ENCODE measurements at places on chromosomes 13 and 19.
A peak's percentile ranks its signal among the peaks of the same experiment; 100 is the strongest.

DNA sequence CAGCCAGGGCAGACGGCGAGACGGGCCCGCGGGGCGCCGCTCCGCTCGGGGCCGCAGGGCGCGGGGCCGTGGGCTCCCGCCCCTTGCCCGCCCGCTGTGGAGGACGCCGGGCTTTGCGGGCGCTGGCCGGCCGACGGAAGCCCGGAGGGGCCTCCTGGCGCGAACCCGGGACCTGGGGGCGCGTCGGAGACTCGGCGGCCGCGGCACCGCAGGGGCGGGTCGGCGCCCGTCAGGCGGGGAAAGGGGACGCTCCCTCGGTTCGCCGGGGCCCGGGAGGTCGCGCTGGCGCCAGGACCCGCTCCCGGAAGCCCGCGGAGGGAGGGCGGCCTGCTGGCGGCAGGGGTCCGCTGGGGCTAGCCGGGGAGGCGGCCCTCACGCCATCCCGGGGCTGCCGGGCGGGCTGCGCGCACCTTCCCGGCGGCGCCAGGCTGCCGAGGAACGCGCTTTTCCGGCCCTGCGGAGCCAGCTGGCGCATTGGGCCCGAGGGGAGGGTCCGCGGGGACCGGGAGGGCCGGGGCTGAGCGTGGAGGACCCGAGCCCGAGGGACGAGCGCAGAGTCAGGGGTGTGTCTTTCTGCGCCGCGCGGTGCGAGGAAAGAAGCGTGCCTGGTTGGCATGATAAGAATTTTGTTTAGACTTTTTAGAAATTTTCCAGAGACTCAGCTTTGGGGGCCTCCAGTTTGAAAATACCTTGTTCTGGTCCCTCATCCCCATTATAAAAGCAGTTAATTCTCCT, 511 bp downstream of the GARRE1 start:
- peak; percentile 28 for DNase-seq

DNA sequence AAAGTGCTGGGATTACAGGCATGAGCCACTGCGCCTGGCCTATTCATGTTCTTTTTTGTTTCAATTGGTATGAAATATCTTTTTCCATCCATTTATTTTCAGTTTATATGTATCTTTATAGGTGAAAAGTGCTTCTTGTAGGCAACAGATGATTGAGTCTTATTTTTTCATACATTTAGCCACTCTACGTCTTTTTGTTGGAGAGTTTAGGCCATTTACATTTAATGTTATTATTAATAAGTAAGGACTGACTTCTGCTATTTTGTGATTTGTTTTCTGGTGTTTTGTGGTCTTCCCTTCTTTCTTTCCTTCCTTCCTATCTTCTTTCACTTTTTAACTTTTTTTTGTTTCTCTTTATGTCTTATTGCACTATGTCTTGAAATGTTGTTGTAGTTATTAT, 16.7 kb upstream of the KBTBD7 start:
- DNase-seq: no peak

GRCh38 chr13:100512422-100512821, 76.2 kb downstream of the GGACT start:
- DNase-seq: no peak

DNA sequence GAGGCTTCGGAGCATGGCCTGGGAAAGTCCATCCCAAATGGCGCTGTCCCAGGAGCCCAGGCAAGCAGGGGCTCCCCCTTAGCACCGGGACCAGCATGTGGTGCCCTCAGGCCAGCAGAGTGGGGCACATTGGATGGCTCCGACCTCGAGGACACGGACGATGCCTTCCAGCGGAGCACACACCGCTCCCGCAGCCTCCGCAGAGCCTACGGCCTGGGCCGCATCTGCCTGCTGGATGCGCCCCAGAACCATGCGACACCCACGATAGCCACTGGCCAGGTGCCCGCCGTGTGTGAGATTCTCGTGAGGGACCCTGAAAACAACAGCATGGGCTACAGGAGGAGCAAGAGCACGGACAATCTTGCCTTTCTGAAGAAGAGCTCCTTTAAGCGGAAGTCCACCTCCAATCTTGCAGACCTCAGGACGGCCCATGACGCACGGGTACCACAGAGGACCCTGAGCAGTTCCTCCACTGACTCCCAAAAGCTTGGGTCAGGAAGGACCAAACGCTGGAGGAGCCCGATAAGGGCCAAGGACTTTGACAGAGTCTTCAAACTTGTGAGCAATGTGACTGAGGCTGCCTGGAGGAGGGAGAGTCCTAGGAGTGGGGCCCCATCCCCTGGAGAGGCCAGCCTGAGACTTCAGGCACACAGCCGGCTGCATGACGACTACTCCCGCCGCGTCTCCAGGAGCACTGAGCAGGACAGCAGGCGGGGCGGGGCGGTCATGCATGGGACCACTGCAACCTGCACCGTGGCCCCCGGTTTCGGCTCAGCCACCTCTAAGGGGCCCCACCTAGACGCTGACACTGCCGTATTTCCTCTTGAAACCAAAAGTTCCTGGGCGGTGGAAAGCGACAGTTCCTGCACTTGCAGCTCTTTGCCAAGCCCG, 63.1 kb downstream of the SPATA13 start:
- no peak for DNase-seq

DNA sequence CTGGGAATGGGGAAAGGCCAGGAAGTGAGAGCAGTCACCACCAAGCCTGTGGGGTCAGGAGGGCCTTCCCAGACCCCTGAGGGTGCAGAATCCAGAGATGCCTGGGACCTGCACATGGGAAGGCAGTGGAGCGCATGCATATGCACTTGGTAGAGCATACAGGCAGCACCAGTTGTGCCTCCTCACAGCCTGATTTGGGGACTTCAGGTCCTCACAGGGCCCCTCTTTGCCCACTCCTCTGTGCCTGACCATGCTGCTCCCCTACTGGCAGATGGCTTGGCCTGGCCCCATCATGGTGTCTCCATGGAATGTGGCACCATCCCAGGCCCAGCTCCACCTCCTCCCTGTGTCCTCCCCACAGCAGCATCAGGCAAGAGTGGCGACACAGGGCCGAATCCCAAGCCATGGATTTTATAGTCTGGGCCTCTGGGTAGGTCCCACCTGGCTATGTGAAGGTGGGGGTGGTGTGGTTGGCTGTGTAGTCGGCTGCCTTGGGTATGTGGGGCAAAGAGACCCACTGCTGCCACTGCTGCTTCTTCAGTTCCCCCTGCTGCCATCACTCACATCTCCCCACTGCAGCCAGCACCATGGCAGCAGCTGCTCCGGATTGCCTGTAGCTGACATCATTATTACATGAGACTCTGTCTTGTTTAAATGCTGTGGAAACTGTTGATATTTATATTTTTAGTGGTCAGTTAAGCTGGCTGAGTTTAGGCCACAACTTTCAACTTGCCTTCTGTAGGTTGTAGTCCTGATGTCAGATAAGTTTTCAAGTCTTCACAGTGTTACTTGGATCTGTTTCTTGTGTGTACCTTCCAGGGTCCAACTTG, 247.0 kb downstream of the GPC6 start:
- no peak for DNase-seq

DNA sequence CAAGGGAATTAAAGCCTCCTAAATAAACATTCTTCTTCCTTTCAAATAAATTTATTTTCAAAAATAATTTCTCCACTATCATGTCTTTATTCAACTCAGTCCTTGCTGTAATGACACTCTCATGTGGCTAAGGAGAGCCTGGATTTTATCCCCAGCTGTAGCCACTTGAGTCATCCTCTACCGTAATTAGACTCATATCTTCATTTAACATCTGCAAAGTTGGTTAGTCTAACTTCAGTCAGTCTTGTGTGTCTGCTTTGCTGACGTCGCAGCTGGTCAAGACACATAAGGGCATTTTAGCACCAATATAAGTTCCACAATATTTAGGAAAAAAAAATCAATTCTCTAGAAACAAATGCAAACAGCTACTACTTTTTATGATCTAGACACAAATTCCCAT, 776.4 kb upstream of the ATXN8OS start:
- no peak for DNase-seq
